ENCODE measurements at places on chromosomes 5 and 9.

- no peak for DNase-seq
Measured at GRCh38 chr9:124054582-124055227, 43.1 kb downstream of the LHX2 start.

DNA sequence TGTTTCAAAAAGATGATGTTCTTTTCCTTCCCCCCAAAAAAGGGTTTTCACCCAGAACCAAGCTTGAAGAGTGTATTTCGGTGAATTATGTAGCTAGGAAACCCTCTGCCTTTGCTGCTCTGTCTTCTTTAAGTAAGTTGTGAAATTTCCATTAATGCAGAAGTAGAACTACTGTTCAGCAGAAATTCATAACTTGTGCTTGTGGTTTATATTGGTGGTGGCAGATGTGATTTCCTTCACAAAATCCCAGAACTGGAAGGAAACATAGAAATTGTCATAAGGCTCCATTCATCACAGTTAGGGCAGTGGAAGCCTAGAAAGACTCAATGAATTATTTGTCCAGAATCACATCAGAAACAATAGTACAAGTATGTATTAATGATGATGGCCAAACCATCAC lies 42.1 kb upstream of the DAB2 start:
- no peak for DNase-seq

DNA sequence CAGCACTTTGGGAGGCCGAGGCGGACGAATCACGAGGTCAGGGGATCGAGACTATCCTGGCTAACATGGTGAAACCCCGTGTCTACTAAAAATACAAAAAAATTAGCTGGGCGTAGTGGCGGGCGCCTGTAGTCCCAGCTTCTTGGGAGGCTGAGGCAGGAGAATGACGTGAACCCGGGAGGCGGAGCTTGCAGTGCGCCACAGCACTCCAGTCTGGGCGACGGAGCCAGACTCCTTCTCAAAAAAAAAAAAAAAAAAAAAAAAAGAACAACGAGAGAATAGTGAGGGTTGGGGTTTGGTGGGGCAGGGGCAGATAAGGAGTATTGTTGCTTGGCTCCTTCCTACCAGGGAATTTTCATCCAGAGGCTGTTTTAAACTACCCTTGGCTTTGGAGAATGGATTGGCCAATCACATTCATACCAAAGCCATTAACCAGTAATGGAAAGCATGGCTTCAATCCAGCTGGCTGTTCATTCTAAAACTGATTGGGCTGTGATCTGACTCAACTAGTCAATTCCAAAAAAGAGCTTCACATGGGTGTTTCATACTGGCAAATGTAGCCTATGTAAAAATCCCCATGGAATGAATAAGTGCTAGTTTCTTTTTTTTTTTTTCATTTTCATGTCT lies 64.4 kb downstream of the PLCXD3 start:
- no peak for DNase-seq

DNA sequence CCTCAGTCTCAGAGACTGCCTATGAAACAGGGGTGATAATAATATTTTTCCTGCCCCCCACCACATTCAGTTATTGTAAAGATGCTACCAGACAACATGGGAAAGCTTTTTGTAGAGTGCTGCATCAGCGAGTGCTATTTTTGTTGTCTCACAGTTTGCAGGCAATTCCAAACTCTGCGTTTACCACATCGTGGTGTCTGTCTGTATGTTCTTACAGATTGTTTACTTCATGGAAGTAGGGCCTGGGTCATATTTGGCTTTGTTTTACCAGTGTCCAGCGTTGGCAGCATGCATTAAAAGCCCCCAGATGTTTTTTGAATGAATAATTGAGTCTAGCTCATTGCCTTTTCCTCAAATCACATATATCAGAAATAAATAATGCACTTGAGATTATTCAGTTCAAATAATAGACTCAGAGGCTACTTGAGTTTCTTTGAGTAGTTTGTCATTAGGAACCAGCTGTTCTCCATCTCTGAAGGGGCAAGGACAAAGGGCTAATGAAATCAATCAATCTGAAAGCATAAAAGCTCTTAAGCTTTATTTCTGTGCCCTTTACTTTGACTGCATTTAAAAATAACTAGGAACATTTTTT lies 243.7 kb downstream of the CWC27 start:
- no peak for DNase-seq

DNA sequence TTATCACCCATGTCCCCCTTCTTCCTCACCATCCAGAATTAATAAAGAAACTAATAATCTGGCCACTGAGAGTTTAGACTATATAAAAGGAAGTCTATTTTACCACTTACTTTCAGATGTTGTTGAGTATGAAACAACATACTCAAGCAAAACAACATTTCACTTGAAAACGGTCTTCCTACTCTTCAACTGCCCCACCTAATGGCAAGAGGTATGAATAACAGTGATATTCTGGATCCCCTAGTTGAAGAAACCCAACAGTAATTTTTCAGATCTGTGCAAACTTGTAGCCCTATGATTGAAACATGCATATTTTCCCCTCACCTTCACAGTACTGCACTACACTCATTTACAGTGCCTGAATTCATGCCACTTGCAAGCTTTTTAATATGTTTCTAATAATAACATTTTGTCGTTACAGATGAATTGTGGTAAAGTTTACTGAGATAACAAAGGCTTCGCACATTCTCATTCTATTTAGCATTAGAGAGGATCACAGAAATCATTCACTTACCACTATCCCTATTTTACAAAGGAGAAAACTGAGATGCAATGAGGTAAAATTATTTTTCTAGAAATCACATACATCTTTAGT lies 267.9 kb upstream of the PDE4D start:
- DNase-seq: no peak

DNA sequence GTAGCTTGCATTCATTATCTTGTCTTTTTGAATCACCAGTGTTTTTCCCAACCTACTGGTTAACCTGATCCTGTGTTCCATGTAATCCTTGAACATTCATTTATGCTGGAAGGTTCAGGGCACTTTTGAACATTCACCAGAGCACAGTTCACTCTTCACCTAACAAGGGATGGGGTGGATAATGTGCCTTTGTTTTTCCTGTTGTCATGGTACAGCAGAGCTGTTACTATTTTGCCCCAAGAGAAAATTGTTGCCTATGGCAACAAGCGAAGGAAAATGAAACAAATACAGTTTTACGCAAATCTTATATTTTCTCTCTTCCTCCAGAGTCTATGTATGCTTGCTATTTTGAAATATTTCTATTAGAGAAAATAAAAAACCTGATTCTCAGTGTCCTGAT lies 60.3 kb upstream of the RIOK2 start:
- no peak for DNase-seq

DNA sequence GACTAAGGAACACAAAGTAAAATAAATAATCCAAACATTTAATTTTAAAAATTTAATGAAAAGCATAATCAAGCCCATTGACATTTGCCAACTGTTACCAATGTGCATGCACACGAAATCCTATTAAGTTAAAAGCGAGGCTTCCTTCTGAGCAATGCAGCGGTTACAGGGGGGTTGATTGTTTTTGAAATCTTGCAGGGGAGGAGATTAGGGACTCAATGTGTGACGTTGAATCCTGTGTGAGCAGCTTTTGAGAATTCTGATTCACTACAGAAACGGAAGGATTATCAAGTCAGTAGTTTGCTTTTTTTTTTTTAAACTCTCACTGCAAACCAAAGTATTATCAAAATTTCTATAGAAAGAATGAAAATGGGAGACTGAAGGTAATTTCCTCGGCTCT lies 109.5 kb downstream of the PRKACG start:
- DNase-seq: no peak

- no peak for DNase-seq
Measured at GRCh38 chr9:20417373-20418080, 204.8 kb downstream of the MLLT3 start.

DNA sequence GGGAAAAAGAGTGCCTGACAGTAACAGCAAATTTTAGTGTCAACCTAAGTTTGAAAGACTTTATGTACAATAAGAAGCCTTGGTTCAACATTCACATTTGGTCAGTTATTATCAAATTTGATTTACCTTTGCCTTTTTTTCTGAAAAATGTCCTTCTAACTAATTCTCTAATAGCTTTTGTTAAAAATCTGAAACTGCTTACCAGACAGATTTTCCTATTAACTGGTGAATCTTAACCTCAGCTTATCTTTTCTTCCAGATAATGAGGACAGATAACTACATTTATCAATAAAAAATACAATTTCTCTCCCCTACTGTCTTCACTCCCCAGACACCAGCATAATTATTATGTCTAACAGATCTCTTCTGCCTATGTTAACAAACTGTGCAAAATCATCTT lies 988.5 kb downstream of the CDH18 start:
- no peak for DNase-seq

- DNase-seq: no peak
Measured at GRCh38 chr5:167065794-167066193, 1225.7 kb upstream of the WWC1 start.

- no peak for DNase-seq
Measured at GRCh38 chr9:77927265-77927664, 104.3 kb downstream of the GNAQ start.

- DNase-seq: no peak
Measured at GRCh38 chr9:115098226-115098965, 19.6 kb downstream of the TNC start.

- DNase-seq: no peak
Measured at GRCh38 chr5:2094616-2094995, 211.9 kb upstream of the IRX4 start.

DNA sequence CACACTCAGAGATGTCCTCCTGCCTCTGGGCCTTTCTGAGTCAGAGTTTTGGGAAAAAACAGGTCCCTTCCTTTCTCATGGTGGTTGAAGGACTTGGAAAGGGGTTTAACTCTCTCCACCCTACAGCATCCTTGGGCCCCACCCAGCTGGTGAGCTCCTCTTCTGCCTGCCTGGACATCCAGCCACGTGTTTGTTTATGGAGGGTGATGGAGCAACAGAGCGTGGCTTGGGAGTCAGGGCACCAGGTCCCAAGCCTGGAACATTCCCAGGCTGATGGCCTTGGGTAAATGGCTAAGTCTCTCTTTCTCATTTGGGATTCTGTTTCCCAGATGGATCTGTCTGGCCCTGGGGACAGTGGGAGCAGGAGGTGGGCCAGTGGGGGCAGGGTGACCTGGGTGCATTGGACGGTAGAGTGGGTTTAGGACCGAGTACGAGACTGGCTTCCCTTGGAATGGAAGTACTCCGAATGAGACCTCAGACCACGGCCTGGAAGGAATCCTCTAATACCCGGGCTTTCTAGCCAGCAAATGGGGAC lies 141.1 kb upstream of the IRX2 start:
- DNase-seq: no peak

DNA sequence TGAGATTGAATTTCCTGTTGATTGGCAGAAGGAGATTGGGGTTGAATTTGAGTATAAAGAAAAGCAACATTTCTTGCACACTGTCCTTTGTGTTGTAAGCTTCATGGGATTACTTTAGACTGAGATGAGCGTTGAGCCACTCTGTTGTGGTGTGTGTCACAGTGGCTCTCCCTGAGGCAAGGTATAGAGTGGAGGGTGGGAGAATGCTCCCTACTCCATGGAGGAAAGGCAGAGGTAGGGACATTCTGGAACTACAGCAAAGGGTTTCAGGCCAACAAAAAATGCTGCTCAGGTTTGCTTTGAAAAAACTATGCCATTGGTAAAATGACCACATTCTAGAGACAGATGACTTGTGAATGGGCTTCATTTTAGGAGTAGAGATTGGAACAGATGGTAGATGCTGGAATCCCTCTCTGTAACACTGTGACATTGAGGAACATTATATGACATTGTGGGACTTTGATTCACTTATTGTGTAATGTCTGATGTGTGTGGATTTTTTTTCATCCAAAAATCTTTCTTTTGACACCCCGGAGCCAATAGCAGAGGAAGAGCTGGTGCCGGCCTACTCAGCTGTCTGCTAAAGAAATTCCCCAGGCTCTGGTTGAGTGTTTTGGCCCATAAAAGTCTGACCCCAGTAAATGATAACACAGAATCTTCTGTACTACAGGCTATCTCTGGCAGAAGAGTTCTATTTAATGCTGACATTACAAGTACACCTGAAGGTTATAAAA lies 6.2 kb upstream of the CEP120 start:
- no peak for DNase-seq

DNA sequence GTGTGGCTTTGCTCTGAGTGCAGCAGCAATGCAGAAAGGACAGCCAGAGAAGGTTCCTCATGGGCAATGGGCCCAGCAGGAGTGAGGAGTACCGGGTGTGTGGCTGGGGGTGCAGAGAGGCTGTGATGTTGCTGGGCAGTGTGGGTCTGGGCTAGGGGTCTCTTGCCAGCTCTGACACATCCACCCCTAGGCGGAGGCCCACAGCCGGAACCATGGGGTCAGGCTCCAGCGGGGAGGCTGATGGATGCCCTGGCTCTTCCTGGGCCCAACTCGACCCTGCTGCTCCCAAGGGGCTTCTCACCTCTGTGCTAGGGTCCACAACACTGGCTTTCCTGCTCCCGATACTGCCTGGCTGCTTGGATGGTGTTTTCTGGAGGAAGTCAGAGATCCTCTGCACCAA lies 19.9 kb downstream of the TBC1D9B start:
- DNase-seq: no peak

DNA sequence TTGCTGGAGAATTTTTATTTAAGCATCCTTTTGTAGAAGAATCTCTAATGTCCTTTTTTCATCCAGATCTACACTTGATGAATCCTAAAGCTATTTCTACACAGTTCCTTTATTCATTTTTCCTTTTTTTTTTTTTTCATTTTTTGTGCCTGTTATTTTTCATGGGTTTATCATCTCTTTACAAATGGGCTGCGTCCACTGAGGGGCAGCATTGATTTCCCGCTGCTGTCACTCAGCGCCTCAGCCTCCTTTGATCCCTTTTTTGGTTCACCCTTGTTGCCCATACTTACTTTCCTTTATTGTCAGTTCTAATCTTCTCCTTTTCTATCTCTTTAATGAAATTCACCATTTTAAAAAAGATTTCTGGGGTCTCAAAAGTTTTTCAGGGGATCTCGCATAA lies 5.7 kb upstream of the MSMP start:
- DNase-seq: no peak

DNA sequence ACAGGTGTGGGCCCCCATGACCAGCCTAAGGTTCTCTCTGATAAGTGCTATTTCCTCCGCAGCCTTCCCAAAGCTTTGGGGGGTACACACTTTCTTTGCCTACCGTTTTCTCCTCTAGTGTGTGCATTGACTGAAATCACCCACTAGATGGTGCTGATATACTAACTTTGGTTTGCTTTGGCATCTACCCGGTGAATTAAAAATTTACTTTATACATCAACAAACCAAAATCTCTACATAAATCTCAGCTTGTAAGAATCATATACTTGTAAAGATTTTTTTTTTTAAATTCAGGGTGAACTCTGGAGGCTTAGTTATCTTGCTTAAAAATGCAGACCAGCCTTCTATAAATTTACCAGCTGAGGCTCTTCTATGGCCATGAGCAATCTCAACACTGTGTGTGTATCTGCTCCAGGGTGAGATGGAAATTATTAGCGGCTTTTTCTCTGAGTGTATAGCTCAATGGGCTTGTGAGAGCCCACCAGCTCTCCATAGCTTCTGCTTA lies 475.7 kb upstream of the TNC start:
- DNase-seq: no peak

- DNase-seq: no peak
Measured at GRCh38 chr5:109354761-109355160, 55.0 kb downstream of the PJA2 start.

DNA sequence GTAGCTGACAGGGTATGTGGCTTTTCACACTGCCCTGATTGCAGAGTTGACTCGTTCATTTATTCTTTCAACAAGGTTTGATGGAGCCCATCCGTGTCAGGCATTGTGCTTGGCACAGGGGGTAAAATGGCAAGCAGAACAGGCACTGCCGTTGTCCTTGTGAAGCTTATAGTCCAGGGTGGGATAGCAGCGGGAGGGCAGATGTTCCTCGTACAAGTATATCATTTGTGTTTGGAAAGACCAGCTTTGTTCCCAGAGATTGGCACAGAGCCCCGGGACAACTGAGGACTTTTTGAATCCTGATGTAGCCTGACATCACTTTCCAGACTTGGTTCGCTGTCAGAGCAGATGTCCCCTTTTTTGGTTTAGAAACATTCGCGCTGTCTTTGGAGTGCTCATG lies 50.9 kb downstream of the MVB12B start:
- no peak for DNase-seq

Measured in stimulated activated CD4-positive, alpha-beta T cell treated with anti-CD3 and anti-CD28 coated beads, Interleukin-4, amount 100 ng/mL, for 4 hours (primary cell).